CD4-positive, alpha-beta memory T cell (primary cell): ENCODE measurements at places on chromosomes 5 and 9. TPM values are rescaled to one million over a fixed set of nuclear protein-coding genes. Genes with fewer than 3 reads are reported as not detected.

DNA sequence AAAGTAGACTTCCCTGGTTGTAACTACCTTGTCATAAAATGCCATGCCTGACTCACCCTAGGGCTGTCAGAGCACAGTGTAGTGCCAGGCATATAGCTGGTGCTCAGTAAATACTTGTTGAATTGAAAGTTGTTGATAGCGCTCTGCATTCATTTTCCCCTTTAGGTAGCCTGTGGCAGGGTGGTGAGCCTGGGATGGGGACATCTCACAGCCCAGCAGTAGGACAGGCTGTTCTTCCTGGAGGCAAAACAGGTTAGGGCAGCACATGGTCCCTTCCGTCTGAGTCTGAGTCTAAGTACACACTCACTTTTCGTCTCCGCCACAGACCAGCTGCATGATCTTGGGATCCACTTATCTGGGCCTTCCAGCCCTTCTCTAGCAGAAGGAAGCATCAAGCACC, 401.9 kb downstream of the ZSWIM6 start:
- DNase-seq: no peak

INSL6 gene
- not detected for polyA plus RNA-seq

DNA sequence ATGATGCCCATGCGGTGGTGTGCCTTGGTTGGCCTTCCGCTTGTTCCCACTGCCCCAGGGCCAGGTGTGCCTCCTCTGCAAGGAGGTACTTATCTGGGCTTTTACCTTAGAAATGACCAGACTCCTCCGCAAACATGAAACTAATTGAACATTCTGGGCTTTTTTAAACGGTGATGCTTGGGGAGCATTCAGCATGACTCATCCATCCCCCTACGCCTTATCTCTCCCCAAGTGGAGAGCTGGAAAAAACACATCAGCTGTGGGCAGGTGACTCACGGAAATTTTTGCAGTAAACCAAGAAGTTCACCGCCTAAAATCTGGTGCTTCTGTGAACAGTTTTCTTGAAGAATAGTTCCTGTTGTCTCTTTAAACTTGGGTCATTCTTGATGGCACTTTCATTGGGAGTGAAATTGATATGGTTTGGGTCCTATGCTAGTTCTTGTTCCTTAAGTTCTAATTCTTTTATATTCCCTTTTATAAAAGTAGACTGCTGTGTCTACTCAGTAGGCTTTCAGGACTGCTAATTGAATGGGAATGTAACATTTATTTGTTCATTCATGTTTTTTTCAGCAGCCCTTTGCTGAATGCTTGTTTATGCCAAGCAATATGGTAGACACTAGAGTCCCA, 39.6 kb downstream of the SFXN1 start:
- DNase-seq: peak; percentile 90

SGCD gene
- not detected for polyA plus RNA-seq

DNA sequence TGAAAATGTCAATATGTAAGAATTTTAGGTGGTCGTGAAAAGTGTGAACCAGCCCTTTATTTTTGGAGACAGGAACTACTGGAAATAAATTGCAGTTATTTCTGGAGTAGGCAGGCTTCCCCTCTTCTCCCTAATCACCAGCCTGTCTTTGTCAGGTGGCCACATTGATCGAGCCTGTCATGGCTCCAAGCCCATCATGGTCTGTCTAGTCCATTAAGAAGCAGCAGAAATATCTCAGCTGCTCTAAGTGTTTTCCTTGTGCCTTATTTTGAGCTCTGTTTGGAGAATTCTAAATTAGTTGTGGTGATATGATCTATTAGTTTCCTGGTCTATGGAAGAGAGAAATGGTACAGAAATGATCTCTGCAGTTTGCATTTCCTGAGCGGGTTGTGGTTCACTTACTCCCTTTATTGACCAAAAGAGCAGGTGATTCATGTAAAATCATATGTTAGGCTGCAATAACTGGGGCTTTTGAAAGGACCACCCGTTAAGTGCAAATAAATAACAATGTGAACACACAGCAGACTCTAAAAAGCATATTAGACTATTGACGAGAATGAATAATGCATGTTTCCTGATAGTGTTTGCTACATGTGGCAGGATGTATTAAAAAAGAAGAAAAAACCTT, 42.3 kb downstream of the BASP1 start:
- no peak for DNase-seq

GRCh38 chr5:111932199-111932598, 175.2 kb upstream of the NREP start:
- no peak for DNase-seq

SHC3 gene
- not detected for polyA plus RNA-seq

IGIP gene
- polyA plus RNA-seq: 0.78 TPM

TRMO gene
- 31.2 TPM for polyA plus RNA-seq

HSPB3 gene
- not detected for polyA plus RNA-seq

- no peak for DNase-seq
These were observed 435.1 kb downstream of the SPATA31D1 start for GRCh38 chr9:82423700-82424099.

GRCh38 chr9:136700959-136701667, 11.3 kb upstream of the DIPK1B start:
- peak; percentile 81 for DNase-seq

DNA sequence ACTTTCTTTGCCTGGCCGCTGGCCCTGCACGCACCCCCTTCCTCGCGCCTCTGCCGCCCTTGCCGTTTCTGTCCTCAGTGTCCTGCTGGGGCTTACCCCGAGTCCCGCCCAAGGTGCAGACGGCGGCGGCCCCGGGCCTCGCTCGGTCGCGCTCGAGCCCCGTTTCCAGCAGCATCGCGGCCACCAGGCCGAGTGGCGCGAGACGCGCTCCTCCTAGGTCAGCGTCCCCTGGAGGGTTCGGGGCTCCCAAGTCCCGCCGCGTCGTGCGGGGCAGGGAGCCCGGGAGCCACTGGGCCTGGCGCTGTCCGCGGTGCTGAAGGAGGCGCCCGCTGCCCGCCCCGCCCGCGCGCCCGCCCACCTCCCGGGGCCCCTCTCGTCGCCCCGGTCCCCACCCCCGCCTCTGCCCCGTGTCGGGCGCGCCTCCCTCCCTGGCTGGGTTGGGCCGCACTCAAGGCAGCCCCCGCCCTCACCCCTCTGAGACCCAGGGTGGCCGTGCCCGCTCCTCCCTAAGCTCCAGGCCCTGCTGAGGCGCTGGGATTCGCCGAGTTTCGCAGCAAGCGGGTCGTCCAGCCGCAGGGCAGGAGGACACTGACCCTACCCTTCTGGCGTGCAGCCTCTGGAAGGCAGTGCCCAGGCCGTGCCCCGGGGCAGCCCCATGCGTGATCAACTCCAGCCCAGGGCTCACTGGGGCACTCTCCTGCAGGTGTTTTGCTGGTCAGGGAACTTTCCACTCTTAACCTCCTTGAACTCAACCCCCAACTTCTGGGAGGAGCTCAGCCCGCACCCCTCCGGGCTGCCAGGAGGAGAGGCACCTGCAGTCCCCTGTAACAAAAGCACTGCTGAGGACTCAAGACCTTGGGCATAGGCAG, at the start of gene LHX3:
Gene LHX3, minus strand, starts transcription at position 291 of the 869 bp plus-strand sequence. Its CDS starts 116 bp downstream, at position 175.
- peak; percentile 19 for DNase-seq

ENHO gene
- not detected for polyA plus RNA-seq

SPARC gene
- polyA plus RNA-seq: 0.37 TPM

VAV2 gene
- 0.26 TPM for polyA plus RNA-seq

RAD1 gene
- polyA plus RNA-seq: 16.2 TPM

MSMP gene
- 1.2 TPM for polyA plus RNA-seq

NKD2 gene
- polyA plus RNA-seq: not detected

DNA sequence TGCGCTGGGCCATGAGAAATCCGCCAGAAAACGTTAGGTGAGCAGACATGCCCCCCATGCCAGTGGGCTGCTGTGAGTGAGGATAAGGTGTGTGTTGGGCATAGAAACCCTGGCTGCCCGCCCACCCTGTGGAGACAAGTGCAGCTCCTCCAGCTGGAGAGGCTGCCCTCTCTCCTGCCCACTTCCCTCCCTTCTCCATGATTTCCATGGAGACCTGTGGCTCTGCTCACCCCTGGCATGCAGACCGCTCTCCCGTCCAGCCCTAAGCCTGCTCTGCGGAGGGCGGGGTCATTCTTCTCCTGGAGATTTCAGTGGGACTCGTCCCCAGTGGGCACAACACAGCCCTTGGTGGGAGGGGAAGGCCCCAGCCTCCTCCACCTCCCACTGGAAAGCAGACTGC, 133.0 kb upstream of the FAM120A start:
- DNase-seq: no peak

DNA sequence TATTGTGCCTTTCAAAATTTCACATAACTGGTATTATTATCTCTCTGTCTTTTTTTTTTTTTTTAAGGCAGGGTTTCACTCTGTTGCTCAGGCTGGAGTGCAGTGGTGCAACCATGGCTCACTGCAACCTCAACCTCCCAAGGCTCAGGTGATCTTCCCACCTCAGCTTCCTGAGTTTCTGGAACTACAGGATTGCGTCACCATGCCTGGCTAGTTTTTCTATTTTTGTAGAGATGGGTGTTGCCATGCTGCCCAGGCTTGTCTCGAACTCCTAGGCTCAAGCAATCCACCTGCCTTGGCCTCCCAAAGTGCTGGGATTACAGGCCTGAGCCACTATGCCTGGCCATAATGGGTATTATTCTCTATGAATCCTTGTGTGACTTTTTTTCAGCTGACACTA, 402.3 kb upstream of the SMARCA2 start:
- no peak for DNase-seq

DNA sequence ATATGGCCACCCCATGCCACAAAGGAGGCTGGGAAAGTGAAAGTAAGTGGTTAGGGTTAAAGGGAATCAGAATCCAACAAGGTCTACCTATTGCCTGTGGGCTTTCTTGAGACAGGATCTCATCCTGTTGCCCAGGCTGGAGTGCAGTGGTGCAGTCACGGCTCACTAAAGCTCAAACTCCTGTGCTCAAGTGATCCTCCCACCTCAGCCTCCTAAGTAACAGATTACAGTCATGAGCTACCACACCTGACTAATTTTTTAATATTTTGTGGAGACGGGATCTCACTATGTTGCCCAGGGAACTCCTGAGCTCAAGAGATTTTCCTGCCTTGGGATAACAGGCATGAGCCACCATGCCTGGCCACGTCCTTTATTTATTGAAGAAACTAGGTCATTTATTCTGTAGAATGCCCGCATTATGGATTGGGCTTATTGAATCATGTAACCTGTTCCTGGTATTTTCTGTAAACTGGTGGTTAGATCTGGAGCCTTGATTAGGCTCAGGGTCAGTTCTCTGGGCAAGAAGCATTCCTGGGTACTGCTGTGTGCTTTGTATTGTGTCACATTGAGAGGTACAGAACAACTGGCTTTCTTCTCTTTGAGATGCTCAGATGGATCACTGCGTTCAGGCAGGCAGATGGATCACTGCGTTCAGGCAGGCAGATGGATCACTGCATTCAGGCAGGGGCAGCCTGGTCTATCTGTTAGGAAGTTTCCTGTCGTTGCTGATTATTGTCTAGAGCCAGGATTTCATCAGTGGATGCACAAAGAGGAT, 41.6 kb downstream of the ERGIC1 start:
- no peak for DNase-seq

CCDC180 gene
- 1.4 TPM for polyA plus RNA-seq

DNA sequence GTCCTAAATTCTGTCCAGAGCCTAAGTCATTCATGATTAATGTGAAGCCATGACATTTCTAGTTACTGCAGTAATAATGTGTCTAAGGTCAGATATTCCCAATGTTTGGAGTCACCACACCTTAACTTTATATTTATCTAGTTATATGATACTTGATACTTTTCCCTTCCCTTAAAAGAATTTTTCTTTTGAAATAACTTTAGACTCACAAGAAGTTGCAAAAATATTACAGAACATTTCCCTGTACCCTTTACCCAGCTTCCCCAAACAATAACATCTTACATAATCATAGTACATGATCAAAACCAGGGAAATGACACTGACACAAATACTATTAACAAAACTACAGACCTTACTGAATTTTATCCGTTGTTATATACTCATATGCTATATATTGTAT, 150.0 kb upstream of the GNA14 start:
- DNase-seq: no peak

DNA sequence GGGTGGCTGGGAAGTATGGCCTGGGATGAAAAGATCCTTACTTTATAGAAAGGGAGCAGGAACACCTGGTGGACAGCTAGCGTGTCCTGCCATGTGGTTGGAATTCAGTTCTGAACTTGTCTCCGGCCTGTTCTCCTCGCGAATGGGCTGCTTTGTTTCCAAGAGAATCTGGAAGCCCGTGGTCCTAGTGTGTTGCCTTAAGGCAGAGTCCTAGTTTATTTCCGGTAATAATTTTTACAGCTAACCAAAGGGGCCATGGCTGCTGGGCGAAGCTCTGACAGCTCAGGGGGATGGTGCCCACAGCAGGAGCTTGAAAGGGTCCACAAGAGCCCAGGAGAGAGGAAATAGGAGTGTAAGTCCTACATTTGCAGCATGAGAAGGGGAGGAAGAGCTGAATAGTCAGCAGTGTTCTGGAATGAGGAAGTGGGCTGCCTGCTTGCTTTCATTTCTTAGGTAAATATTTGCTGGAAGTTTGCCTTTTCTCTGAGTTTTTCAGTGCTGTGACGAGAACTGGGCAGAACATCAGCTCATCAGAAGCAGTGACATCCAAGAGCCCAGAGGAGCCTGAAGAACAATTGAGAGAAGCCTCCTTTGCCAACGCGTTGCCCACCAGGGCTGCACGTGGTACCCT, 13.1 kb upstream of the IGFBPL1 start:
- DNase-seq: no peak

DNA sequence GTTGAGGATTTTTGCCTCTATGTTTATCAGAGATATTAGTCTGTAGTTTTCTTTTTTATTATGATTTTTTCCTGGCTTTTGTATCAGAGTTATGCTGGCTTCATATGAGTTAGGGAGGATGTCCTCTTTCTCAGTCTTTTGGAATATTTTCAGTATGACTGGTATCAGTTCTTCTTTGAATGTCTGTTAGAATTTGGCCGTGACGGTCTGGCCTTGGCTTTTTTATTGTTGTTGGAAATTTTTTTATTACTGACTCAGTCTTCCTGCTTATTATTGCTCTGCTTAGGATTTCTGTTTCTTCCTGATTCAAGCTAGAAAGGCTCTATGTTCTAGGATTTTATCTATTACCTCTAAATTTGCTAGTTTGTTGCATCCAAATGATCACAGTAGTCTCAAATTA, 421.9 kb downstream of the CDH10 start:
- DNase-seq: no peak

GRCh38 chr5:157456301-157456700, 3.7 kb upstream of the NIPAL4 start:
- no peak for DNase-seq

EGFLAM gene
- polyA plus RNA-seq: not detected

GRCh38 chr9:114452219-114453165, 52.8 kb downstream of the WHRN start:
- peak; percentile 24 for DNase-seq

DNA sequence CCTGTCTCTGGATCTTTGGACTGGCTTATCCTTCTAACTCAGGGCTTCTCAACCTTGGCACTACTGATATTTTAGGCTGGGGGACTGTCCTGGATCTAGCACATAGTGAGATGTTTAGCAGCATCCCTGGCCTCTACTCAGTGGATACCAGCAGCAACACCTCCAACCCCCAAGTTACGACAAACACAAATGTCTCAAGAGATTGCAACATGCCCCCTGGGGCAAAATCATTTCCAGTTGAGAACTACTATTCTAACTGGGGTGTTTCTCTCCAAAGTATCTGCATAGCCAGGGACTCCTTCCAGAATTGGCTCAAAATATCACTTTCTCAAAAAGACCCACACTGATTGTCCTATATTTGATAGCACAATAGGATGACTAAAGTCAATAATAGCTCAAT, 7.2 kb upstream of the TLR4 start:
- no peak for DNase-seq

MARCOL gene
- not detected for polyA plus RNA-seq
